H54 (cell line): ENCODE measurements at places on chromosomes 12 and 14.

DNA sequence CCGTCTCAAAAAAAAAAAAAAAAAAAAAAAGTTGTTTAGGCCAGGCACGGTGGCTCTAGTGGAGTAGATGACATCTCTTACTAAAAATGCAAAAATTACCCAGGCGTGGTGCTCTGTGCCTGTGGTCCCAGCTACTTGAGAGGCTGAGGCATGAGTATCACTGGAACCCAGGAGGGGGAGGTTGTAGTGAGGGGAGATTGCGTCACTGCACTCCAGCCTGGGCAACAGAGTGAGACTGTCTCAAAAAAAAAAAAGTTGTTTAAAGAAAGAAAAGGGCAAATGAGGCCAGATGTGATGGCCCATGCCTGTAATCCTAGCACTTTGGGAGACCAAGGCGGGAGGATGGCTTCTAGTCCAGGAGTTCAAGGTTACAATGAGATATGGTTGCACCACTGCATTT, 36.6 kb upstream of the SPPL3 start:
- DNase-seq, result no peak

DNA sequence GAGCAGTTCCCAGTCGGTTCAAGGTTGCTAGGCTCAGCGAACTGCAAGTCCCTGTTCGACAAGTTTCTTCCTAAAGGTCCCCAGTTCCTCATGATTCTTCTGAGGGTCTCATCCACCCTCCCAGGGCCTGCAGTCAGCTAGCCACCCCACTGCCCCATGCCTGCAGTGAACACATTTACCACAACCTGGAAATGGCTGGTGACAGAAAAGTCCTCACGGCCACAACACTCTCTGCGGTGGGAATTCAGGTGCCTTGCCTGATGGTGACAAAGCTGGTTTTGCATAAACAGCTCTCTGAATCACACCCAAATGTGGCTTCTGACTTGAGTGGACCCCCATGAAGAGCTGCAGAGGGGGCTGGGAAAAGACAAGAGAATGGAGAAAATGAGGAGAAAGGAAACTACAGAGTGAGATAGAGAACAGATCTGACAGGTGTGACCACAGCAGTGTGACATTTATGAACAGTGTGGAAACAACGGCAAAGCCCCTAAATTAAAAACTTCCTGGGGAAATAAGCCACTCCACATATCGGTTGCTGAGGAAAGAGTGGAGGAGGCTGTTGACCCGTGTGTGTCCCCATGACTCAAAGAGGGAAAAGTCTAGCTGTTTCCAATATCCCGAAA, 1.3 kb upstream of the CD27 start:
- DNase-seq, result no peak

DNA sequence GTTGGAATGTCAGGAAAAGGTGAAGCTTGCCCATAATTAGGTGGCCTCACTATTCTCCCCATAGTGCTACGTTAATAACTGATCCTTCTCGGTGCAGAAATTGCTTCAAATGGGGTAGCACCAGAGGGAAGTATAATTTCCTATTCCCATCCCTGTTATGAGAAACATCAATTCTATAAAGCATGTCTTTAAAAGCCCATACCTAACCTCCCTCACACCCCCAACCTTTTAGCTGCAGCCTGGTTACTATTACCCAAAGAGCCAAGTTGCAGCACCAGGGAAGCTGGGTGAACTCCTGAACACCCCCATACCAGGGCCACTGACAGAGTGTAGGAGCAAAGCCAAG, 15.2 kb downstream of the RBM23 start:
- DNase-seq, result no peak

- DNase-seq, result no peak
These were observed 392.8 kb downstream of the RAD51B start for GRCh38 chr14:68212361-68212760.

- DNase-seq, result no peak
These were observed 12.1 kb downstream of the SLC7A8 start for GRCh38 chr14:23171222-23171975.

- DNase-seq, result no peak
These were observed 58.4 kb downstream of the CCDC85C start for GRCh38 chr14:99545586-99545985.

GRCh38 chr14:69291396-69291795, 31.4 kb downstream of the GALNT16 start:
- no peak for DNase-seq

- no peak for DNase-seq
These were observed 66.1 kb upstream of the CRY1 start for GRCh38 chr12:107159384-107159900.

- DNase-seq, result no peak
These were observed 19.8 kb downstream of the KRT7 start for GRCh38 chr12:52252728-52253343.

DNA sequence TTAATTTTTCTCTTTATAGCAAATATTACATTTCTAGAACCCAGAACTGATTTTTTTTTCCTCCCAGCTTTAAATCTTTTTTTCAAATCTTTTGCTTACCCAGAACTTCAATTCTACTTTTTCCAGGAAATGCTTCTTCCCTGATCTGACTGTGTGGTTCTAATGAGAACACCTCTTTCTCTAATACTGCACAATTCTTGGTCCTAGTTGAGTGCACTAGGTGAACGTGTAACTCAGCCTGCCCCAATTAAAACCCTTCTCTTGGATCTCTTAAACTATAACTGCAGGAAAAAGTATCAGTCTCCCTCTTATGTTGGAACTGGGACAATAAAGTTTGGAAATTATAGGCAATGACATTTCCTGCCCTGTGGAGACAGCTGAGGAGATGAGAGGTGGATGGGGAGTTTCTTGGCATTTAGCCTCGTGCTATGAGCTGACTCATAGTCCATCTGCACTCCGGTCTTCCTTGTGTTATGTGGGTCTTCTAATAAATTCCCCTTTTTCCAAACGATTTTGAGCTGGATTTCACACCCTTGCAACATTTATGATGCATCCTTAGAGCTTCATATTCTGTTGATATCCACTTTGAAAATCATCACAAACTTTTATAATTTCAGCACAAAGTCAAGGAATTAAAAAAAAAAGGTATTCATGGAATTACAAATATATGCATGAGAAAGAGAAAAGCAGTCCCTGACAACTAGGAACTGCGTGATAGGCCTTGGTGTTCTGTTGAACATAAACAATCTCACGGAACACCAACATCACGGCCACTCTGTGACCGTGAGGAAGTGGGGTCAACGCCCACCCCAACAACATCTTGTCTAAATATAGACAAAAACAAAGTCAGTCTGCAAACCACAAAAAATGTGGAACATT, 52.4 kb downstream of the BRMS1L start:
- peak; percentile 24 for DNase-seq

DNA sequence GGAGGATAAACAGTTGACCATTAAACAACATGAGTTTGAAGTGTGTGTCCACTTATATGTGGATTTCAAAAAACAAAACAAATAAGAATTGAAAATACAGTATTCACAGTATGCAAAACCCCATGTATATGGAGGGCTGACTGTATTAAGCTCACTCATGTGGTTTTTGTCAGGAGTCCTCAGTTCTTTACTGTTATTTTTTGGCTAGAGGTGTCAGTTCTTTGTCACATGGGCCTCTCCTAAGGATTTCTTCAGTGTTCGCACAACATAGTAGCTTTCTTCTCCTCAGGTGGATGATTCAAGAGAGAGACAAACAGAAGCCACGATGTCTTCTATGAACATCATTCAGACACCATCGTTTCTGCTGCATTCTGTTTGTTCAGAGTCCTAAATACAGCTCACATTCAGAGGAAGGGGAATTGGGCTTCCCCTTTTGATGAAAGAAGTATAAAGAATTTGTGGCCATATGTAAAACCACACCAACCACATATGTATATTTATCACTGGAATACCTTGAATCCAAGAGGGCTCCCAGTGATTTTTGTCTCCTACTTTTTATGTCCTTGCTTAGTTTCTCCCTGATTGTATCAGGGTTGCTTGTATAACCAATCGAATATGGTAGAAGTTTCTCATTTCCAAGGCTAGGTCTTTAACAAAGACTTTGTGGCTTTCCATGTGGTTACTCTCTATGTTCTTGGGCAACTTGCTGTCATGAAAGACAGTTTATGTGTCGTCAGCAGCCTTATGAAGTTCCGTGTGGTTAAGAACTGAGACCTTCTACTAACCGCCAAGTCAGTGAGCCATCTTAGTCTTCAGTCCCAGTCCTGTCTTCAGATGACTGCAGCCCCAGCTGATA, 18.9 kb downstream of the MNAT1 start:
- DNase-seq, result no peak

DNA sequence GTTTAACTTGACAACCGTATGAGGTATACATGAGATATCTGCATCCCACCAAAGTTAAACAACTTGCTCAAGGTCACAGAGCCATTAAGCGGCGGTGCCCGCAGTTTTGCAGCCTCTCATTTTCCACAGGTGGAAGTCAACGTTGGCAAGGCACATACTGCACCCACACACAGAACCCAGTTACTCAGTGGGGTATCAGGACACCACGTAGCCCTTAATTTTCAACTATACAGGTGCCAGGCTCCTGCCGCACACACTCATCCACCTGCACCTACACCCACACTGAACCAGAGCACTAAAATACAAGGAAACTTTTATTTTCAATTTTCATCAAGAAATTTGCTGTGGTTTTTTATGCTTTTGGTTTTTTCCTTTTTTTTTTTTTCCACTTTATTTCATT, 1.7 kb upstream of the NOP2 start:
- DNase-seq, result no peak

GRCh38 chr12:24226745-24227350, 277.4 kb upstream of the SOX5 start:
- DNase-seq, result peak; percentile 1

- DNase-seq, result no peak
These were observed 2.7 kb downstream of the SRSF5 start for GRCh38 chr14:69769623-69770022.

DNA sequence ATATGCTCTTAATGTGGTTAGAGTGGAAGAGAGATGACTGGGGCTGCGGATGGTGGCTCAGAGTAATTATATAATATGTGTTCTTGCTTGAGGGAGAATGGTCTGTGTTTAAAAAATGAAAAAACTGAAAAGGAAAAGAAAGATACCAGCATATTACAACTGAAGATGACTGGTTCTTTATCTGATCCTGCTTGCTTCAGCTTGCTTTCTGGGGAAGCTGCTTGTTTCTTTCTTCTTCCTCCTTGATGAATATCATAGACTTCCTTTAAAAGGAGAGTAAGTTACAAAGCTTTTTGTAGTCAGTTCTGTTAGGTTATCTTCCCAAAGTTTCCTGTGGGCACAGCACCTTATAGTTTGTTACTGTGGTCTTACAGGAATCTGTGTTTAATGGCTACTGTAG, 210.9 kb downstream of the ERC1 start:
- DNase-seq, result no peak

DNA sequence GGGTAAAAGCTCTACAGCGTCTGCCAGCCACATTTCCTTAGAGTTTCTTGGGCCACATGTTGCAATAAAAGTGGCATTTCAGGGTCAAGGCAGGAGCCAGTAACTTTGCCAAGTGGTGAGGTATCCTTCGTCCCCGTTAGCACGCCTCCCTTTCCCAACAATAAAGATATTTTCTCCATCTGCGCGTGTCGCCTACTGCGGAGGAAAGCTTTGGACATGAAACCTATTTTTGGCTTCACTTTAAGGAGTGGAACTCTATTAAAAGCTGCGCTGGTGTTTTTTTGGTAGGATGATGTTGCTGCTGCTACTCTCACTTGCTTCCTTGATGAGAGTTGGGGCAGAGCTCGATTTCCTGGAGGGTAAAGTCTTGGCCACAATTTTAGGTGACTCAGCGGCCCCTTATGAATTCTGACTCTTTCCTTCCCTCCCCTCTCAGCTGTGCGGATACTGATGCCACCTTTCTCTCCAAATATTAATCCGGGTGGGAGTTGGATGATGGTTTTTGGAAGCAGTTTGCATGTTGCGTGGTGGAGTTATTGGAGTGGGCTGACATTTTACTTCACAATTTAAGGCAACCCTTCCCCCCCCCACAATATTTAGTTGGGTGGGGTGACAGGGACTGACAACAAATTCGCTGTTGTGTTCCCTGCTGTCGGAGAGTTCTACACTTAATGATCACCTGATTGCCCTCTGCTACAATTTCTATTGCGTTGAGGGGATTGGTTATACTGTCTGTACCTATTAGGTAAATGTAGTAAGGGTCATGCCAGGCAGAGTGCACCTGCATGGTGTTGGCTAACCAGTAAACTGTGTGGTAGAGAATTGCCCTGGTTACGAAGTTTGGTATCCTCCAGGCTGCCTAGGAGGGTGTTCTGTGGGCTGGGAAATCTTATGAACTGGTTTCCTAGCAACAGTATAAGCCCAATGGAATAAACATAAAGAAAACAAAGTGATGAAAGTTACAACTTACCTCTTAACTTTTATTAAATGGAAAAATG, 1.1 kb downstream of the CCDC91 start:
- peak; percentile 40 for DNase-seq

- no peak for DNase-seq
These were observed 429.3 kb upstream of the SOX5 start for GRCh38 chr12:24378548-24379407.

DNA sequence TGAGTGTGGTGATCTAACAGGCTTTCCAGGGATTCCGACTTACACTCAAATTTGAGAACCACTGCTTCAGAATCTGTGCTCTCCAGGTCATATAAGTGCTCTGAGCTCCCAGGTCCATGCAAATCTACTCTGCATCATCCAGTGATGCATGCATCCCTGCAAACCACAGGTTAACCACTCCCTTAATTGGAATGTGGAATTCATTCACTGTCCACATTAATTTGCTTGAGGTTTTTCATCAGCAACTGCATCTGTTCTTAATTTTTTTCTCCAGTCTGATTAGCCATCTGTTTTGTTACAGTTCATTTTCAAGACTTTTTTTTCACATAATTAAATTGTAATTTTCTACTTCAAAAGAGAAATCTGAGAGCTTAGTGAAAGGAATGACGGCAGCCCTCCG, 43.4 kb upstream of the RIN3 start:
- peak; percentile 25 for DNase-seq

GRCh38 chr12:46404225-46404631, 31.7 kb upstream of the SLC38A2 start:
- no peak for DNase-seq

GRCh38 chr14:75827331-75827730, 154.5 kb downstream of the TGFB3 start:
- no peak for DNase-seq

DNA sequence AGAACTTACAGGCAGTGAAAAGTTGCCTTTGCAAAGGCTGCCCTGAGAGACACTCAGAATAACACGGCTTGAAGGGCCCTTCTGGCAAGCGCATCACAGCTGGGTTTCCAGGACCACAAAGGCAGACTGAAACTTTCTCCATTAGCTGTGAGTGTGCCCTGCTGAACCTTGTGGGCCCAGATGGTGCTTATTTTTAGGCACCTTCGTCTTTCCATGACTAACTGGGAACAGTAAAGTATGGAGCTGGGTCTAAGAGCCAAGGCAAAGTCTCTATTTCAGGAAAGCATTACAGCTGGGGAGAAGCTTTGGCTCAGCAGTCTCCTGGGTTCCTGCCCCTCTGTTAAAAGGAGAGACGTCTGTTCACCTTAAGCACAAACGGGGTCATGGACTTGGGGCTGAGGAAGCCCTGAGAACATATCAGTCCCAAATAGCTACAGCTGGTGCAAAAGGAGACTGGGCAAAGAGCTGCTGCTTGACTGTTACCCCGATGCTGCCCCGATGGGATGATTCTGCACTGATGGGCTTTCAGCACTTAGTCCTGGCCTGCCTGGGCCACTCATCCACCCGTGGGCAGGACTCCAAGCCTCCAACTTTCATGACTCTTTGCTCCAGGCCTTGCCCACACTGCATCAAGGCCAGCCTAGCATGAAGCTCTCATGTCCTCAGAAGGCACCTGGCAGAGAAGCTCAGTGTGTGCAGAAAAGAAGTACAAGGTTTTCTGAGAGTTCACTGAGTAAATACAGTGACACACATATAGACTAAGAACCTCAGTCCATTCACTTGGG, 248.3 kb downstream of the PHLDA1 start:
- no peak for DNase-seq

GRCh38 chr12:42977451-42978230, 388.1 kb upstream of the PRICKLE1 start:
- DNase-seq, result no peak
